Activated CD4-positive, alpha-beta T cell treated with anti-CD3 and anti-CD28 coated beads, Interleukin-2, amount 50 U/mL, for 16 hours (primary cell): ENCODE measurements at places on chromosomes 13 and 19.

DNA sequence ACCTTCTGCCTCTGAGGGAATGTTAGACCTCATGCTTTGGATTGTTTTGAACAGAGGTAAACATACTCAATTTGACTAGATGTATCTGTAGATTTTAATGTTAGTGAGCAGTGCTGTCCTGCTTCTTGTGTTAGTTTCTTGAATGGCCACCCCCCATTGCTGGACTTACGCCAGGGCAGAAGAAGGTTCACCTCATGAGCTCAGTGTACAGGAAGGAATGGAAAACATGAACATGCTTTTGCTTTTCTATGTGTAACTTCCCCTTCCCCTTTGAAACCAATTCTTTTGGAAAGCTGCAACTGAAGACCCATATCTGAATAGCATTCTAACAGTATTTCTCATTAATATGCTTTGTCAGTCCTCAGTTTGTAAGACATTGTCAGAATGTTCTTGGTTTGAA, 32.3 kb downstream of the WASF3 start:
- no peak for DNase-seq

- DNase-seq: no peak
These were observed 16.5 kb downstream of the ARHGEF7 start for GRCh38 chr13:111131611-111132010.

DNA sequence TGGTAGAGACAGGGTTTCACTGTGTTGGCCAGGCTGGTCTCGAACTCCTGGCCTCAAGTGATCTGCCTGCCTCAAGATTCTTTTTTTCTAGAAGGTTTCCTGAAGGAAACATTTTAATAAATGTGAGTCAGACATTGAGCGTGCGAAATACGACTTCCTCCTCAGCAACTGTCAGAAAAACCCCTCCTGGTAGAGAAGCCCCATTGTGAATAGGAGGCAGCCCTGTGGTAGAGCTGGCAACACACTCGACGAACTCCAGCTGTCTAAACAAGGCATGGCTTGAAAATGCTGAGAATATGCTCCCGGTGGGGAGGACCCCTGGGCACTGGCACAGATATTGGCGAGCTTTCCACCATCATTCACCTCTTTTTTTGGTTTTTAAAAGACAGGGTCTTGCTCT, 9.8 kb downstream of the ZNF333 start:
- no peak for DNase-seq

GRCh38 chr19:28454083-28454482, 758.9 kb downstream of the UQCRFS1 start:
- DNase-seq: no peak

GRCh38 chr13:67438465-67438864, 208.3 kb upstream of the PCDH9 start:
- DNase-seq: no peak

- no peak for DNase-seq
These were observed 202.3 kb downstream of the NBEA start for GRCh38 chr13:35144166-35144890.
